ENCODE measurements at places on chromosomes 5 and 9.

- DNase-seq, result no peak
Observed at GRCh38 chr9:98175028-98175569, 17.3 kb downstream of the CORO2A start.

- peak; percentile 90 for DNase-seq
Observed at GRCh38 chr9:131728961-131729360, 10.9 kb downstream of the RAPGEF1 start.

GRCh38 chr5:180353048-180353979 lies at the start of gene GFPT2:
Gene GFPT2, minus strand, starts transcription at chr5:180353336. Its CDS starts 119 bp downstream, at chr5:180353217.
- DNase-seq, result peak; percentile 86

- DNase-seq, result no peak
Observed at GRCh38 chr5:138711811-138712210, 41.4 kb upstream of the CTNNA1 start.

DNA sequence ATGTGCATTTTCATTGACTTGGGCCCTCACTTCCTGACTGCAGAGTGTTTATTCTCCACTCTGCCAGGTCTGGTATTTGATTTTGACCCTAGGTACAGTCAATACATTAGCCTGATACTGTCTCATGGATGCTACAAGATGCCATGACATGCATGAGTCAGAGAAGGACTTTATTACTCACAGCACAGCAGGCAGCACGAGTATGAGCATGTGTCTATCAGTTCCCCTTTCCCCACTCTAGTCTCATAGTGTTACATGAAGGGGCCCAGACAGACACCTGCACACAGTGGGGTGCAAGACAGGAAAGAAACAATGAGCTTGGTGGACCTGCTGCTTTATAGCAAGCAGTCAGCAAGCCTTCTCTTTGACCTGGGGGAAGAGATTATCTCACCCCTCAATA lies 19.6 kb downstream of the ITGA2 start:
- DNase-seq, result no peak
